Smooth muscle cell of the pulmonary artery (primary cell): ENCODE measurements at places on chromosomes 1 and 21. TPM values are rescaled to one million over a fixed set of nuclear protein-coding genes. Genes with fewer than 3 reads are reported as not detected.

LHX8 gene
- total RNA-seq, result not detected in 2 replicates

KCNE1 gene
- total RNA-seq, result 0.36 and 0.46 TPM in 2 replicates

FABP3 gene
- 7.5 and 40.1 TPM in 2 replicates for total RNA-seq

TAS1R1 gene
- 0.20 and 0.46 TPM in 2 replicates for total RNA-seq

CD52 gene
- total RNA-seq, result not detected in 2 replicates

PER3 gene
- total RNA-seq, result 9.3 and 9.9 TPM in 2 replicates

DUSP10 gene
- total RNA-seq, result 7.3 and 17.3 TPM in 2 replicates

OR6N1 gene
- total RNA-seq, result not detected in 2 replicates

ICOSLG gene
- total RNA-seq, result 0.17 and 1.5 TPM in 2 replicates

HPDL gene
- total RNA-seq, result 0.33 and 0.86 TPM in 2 replicates

PTPRU gene
- total RNA-seq, result 6.4 and 32.7 TPM in 2 replicates

PTGFR gene
- 3.3 and 28.9 TPM in 2 replicates for total RNA-seq

FNDC5 gene
- total RNA-seq, result 1.2 and 1.4 TPM in 2 replicates

RGS16 gene
- total RNA-seq, result 2.8 and 3.1 TPM in 2 replicates

S100A2 gene
- total RNA-seq, result 0.98 and 2.4 TPM in 2 replicates

CCDC17 gene
- 1.0 and 1.2 TPM in 2 replicates for total RNA-seq

MEX3A gene
- total RNA-seq, result 1.2 and 4.1 TPM in 2 replicates

CD1B gene
- not detected in 2 replicates for total RNA-seq

IL20 gene
- total RNA-seq, result not detected in 2 replicates

CD84 gene
- total RNA-seq, result not detected in 2 replicates

CYP2J2 gene
- 0.07 TPM in 1 of 2 replicates, not detected in the other for total RNA-seq

RAB3B gene
- 28.3 and 37.1 TPM in 2 replicates for total RNA-seq

SASS6 gene
- 1.9 and 2.0 TPM in 2 replicates for total RNA-seq

C4BPA gene
- not detected in 2 replicates for total RNA-seq

SHISA4 gene
- 22.5 and 27.0 TPM in 2 replicates for total RNA-seq

GLIS1 gene
- 0.40 and 1.4 TPM in 2 replicates for total RNA-seq

EPHA2 gene
- 34.7 and 76.8 TPM in 2 replicates for total RNA-seq
